ENCODE measurements at places on chromosomes 3 and 15.

DNA sequence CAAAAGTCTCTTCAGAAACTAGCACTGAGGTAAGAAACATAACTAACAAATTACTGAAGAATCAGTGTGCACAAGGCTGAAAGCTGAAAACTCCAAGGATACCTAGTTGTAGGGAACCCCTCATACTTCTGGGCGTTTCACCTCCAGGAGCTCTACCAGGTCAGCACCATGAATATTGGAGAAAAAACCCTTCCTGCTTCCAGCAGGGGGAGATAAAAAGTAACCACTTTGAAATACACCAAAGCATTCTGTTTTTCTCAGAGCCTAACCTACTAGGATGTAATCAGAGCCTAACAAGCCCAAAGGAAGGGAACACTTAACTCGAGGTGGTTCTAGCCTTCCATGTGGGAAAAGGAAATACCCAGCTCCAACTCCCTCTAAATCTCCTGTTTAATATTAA, 175.8 kb upstream of the MME start:
- no peak for DNase-seq

- DNase-seq = no peak
Observed at GRCh38 chr3:194443901-194444300, 42.9 kb downstream of the ATP13A3 start.

DNA sequence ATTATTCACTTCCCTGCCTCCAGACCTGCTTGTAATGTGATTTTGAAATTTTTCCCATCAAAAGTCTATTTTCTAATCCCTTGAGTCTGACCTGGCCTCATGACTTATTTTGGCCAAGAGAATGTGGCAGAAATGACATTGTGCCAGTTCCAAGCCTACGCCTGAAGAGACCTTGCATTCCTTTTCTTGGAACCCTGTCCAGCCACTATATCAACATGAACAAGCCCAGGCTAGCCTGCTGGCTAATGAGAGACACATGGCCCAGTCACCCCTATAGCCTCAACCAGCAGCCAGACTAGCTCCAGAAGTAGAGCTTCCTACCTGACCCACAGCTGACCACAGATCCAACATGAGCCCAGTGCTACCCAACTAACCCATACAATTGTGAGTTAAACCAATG, 121.1 kb upstream of the ACP3 start:
- DNase-seq = no peak

GRCh38 chr3:2823031-2823430, 287.1 kb downstream of the IL5RA start:
- no peak for DNase-seq

DNA sequence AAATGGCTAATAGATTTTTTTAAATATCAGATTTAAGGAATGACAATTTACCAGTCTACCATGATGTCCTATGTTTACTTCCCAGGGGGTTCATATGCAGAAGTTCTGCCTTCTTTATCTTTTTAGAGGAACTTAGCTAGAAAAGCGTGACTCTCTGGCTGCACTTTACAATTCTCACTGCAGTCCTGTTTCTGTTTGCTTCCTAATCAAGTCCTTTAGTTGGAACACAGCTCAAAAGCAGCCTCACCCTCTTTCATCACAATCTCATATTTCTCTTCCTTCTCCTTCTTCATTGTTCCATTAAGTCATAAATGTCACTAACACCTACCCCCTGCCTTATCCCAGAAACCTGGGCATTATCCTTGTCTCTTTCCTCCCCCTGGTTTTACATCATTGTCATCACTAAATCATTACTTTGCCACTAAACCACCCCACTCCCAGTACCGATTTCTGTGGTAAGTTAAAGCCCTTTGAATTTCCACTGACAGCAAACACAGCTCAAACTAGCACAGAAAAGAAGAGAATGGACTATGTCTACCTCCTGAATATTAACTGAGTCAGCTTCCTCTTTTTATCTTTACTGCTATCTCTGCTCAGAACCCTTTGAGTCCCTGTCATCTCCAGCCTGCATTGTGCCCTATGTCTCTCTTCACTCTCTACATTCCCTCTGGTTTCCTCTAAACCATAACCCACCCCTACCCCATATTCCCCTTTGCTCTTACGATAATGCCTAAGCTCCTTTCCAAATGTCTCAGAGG, 13.8 kb upstream of the PPP4R2 start:
- DNase-seq = no peak

GRCh38 chr3:78096488-78097255, 1056.8 kb downstream of the ROBO2 start:
- DNase-seq = no peak

DNA sequence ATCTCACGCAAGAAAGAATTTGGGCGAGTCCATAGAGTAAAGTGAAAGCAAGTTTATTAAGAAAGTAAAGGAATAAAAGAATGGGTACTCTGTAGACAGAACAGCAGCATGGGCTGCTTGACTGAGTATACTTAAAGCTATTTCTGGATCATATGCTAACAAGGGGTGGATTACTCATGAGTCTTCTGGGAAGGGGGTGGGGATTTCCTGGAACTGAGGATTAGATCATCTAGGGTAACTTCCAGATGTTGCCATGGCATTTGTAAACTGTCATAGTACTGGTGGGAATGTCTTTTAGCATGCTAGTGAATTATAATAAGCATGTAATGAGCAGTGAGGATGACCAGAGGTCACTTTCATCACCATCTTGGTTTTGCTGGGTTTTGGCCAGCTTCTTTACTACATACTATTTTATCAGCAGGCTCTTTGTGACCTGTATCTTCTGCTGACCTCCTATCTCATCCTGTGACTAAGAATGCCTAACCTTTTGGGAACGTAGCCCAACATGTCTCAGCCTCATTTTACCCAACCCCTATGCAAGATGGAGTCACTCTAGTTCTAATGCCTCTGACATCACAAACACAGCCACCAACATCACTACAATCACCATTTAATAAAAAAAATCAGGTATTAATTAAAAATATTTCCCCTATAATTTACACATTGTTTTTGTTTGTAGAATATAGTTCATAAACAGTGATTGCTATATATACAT, 890.7 kb upstream of the EPHA6 start:
- no peak for DNase-seq

GRCh38 chr3:128709506-128710210, 16.3 kb upstream of the RAB7A start:
- DNase-seq = no peak

GRCh38 chr3:127714125-127714571, 41.4 kb downstream of the ABTB1 start:
- DNase-seq = no peak

GRCh38 chr3:12643724-12644123, 20.2 kb downstream of the RAF1 start:
- DNase-seq = no peak

- DNase-seq = no peak
Observed at GRCh38 chr3:99586701-99587100, 51.7 kb upstream of the COL8A1 start.

DNA sequence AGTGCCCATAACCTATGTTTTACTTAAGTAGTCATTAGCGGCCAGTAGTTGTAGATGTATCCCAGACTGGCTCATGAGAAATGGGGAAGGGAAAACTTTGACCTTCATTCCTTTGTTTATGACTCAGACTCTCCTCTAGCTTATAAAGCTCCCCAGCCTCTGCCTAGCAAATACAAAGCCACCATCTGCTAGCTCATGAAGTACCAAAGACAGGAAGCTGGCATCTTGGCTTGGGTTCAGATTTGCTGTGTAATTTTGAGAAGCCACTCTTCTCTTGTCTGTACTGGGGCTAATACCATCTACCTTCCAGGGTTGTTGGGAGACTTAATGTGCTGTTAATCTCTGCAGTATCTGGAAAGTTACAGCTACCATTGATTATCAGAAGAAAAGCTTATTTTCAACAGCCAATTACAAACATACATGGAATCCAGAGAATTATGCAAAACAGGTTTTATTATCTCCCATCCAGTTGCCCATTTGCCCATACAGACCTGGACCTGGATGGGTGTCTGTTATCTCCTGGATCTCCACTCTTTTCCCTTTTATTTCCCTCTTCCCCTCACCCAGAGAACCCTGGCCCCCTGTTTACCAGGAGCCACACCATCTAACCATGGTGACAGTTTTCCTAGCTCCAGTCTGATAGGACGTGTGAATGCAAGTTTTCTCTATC, 153.8 kb downstream of the SEMA6D start:
- no peak for DNase-seq

- DNase-seq = no peak
Observed at GRCh38 chr3:115272036-115272824, 125.1 kb upstream of the ZBTB20 start.

- DNase-seq = no peak
Observed at GRCh38 chr3:71006810-71007785, 576.4 kb downstream of the FOXP1 start.
